ENCODE measurements at places on chromosomes 13 and 19.

DNA sequence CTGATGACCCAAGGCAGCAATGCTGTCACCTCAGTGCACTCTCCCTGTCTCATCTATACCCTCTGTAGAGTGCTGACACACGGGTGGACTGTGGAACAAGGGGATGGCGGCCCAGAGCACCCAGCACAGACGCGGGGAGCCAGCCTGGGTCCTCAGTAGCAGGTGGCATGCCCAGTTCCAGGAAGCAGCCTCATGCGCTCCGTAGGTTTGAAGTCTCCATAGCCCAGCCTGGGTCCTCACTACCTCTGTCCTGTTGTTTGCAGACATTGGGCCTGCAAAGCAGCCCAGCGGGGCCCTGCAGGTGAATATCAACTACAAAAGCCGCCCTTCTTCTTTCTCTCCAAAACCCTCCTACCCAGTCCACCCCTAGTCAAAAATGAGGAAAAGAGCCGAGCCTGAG, 5.0 kb upstream of the SLC7A9 start:
- no peak for DNase-seq

DNA sequence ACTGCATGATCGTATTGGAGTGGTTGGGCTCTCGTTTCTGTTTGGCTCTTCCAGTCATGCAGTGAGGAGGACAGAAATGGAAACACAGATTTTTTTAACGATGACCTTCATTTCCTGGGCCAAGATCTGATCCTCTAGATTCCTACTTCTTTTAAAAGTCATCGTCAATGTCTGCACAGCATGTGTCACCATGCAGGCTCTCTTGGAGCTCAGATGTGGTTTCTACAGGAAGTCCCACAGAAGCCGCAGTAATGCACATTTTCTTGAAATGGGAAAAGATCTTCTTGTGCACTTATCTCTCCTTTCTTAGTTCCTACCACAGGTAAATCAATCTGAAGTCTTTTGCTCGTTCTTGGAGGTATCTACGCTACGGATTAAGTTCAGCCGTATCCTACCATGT, 626.9 kb downstream of the EFNB2 start:
- DNase-seq: no peak

- DNase-seq: no peak
These were observed 27.0 kb downstream of the POMP start for GRCh38 chr13:28685892-28686291.

DNA sequence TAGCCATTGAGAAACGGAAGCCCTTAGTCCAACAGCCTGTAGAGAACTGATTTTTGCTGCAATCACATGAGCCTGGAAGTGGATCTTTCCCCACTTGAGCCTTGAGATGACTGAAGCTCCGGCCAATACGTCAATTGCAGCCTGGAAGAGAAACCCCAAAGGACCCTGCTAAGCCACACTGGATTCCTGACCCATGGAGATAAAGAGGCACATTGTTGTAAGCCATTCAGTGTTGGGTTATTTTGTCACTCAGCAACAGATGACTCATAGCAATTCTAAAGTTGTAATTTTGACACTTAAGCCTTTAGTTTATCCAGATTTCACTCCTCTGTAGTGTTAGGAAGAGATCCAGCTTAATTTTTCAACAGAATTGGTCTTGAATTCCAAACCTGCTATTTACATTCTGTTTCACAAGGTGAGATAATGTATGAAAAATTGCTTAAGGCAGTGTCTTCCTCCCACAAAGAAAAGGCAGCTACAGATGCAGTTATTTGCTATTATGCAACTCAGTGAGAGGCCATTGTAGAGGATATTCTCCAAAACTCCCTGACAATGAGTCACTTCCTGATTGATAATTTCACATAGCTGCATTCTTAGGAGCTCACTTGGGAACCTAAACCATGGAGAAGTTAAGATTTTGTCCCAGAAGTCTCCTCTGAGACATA, 59.4 kb upstream of the TSHZ3 start:
- no peak for DNase-seq

GRCh38 chr19:55554302-55554701, 9.0 kb upstream of the SBK3 start:
- no peak for DNase-seq

DNA sequence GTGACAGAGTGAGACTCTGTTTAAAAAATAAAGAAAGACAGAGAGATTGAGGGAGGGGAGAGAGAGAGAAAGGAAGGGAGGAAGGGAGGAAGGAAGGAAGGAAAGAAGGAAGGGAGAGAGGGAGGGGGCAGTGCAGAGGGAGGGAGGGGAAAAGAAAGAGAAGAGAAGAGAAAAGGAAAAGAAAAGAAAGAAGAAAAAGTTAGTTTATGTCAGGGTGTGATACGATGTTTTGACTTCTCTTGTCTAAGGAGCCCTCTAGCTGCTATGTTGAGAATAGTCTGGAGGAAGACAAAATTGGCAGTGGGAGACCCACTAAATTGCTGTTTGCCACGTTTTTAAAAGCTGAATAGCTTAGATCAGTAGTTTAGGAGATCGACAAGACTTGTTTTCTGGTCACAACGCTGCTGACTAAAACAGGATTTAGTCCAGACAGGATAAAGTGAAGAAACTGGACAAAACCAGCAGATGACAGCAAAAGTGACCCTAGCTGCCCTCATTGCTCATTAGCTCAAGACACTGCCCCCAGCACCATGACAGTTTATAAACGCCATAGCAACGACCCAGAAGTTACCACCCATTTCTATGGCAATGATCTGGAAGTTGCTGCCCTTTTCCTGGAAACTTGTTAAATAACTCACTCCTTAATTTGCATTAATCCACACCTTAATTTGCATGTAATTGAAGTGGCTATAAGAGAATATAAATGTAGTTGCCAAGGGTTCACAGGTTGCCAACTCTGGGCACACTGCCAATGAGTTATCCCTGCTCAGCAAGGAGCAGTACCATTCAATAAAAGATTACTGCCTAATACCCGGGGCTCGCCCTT, 11.1 kb downstream of the TEX101 start:
- no peak for DNase-seq

- DNase-seq: no peak
These were observed 10.3 kb upstream of the EDNRB start for GRCh38 chr13:77928909-77929308.

GRCh38 chr19:56603829-56604228, 8.7 kb downstream of the ZNF71 start:
- DNase-seq: no peak

DNA sequence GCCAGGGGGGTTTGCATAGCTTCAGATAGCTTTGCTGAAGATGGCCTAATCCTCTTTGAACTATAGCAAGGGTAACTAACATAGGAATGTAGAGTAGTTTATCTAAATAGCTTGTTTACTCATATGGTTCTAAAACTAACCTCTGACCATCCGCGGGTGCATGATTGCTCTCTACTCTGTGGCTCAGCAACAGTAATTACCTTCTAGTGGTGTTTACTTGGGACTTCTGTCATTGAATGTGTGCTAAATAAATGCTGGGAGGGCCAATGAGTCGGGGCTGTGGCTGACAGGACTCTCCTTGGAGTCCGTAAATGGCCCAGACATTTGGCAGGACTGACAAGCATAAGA, 1461.9 kb downstream of the UQCRFS1 start:
- no peak for DNase-seq

DNA sequence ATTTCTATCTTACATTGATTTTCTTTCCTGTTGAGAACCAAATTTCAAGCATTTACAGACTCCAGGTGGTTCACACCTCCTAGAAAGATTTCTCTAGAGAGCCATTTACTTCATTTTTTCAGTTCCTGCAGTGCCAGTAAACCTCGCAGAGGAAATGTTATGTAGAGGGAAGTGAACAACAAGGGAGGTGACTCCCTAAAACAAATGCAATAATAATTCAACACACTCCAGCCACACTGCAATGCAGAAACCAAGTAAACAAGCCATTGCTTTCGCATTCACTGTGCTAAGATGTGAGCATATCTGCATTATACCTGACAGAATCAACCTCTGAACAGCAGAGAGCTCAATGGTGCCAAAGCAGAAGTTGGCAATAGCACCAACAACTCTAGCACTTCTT, 215.1 kb downstream of the RBM26 start:
- no peak for DNase-seq

- DNase-seq: no peak
These were observed 25.7 kb downstream of the VRK3 start for GRCh38 chr19:49999371-50000010.

DNA sequence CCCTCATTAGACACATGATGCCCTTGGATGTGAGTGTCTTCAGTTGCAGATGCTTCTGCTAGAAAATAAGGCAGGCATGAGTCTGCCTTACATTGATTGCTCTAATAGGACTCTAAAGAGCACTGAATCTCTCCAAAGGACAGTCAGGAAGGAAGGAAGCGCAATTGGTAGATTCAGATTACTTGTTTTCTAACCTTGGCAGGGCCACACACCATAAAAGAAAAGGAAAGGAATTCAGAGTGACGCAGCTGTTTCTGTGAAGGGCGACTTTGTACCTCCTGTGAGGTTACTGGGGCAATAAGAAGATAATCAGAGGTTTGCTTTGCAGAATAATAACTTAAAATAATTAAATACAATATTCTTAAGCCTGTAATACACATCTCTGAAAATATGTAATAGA, 48.0 kb downstream of the FRY start:
- DNase-seq: no peak

- no peak for DNase-seq
These were observed 12.3 kb downstream of the ATP7B start for GRCh38 chr13:51998723-51999509.

- DNase-seq: no peak
These were observed 86.4 kb downstream of the RGCC start for GRCh38 chr13:41543664-41544300.

DNA sequence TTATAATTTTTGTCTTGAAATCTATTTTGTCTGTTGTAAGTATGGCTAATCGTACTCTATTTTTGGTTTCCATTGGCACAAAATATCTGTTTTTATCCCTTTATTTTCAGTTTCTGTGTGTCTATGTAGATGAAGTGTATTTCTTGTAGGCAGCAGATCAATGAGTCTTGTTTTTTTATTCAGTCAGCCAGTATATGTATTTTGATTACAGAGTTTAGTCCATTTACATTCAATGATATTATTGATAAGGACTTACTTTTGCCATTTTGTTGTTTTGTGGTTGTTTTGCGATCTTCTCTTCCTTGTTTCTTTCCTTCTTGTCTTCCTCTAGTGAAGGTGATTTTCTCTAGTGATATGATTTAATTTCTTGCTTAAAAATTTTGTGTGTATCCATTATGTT, 336.3 kb upstream of the SPRY2 start:
- no peak for DNase-seq

DNA sequence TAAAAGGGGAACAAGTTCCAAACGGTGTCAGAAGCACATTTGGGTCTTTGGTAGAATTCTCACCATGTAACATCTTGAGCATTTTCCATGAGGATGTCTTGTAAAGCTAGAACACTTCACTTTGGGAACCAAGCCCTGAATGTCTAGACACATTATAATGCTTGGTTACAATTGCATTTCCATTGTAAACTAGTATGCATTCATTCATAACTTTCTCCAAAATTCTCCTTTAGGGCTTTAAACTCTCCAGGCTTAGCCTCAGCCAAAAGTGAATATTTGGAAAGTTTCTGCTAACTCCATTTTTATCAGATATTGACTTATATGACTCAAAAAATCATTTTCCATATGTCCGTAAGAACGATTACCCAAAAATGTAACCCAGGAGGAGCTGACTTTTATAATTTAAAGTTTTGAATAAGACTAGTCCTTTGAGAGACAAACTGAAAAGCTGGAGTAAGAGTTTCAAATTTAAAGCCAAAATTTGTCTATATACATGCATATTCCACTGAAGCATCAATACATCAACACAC, 1170.4 kb downstream of the EFNB2 start:
- no peak for DNase-seq

DNA sequence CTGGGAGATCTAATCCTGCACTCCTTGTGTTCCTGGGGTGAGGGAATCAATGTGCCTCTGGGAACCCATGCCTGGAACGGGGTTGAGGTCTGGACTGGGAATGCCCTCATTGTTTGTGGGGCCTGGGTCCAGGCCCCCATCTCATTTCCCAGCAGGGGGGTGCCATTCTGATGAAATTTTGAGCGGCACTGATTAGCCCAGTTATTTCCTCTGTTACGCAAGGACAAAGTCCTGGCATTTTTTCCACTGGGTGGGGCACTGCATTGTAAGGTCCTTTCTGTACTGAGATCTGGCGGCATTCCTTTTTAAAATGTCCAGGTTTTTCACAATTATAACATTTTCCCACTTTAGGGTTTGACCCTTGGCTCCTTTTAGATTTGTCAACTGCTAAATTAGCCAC, 14.8 kb downstream of the FPR3 start:
- no peak for DNase-seq

GRCh38 chr19:40659116-40659515, 31.3 kb downstream of the NUMBL start:
- no peak for DNase-seq

DNA sequence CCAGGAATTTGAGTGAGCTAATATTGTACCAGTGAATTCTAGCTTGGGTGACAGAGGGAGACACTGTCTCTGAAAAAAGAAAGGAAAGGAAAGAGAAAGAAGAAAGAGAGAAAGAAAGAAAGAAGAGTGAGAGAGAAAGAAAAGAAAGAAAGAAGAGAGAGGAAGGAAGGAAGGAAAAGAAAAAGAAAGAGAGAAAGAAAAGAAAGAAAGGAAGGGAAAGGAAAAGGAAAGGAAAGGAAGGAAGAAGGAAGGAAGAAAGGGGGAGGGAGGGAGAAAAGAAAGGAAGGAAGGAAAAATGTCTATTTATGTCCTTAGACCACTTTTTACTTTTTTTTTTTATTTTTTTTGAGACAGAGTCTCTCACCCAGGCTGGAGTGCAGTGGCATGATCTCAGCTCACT, 5.4 kb upstream of the ZNF491 start:
- no peak for DNase-seq

- DNase-seq: no peak
These were observed 66.4 kb downstream of the KLF12 start for GRCh38 chr13:74067818-74068217.

DNA sequence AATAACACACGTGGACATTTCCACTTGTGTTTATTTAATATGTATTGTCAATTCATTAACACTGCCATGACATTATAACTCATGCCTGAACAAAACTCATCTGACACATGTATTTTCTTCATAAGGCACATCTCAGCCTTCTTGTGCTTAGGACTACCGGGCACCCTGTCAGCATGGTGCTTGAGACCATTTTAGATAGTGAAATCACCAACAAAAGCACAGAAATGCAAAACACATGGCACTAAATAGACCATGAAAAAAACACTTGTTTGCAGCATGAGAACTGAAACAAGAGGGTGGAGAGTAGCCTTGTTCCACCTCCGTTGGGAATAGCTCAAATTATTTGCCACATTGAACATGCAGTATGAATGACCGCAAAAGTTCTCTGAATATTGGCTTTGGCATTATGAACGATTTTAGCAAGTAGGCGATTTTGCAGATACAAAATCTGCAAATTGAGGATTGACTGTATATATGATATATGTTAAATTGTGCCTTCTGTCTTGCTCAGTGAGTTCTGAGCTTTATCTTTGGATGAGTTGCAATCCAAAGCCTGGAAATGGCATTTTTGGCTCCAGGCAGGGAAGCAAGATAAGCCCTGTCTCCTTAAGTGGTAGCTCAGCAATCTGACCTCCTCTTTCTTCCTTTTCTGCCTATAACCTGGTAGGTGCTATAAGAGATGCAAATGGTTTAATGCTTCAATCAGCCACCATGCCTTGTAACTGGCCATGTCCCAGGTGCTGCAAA, 328.2 kb downstream of the HS6ST3 start:
- DNase-seq: no peak
